Activated T-helper 1 cell treated with Interleukin-2 at 50 U/mL for 16 hours (primary cell): ENCODE measurements at places on chromosomes 3 and 15.

DNA sequence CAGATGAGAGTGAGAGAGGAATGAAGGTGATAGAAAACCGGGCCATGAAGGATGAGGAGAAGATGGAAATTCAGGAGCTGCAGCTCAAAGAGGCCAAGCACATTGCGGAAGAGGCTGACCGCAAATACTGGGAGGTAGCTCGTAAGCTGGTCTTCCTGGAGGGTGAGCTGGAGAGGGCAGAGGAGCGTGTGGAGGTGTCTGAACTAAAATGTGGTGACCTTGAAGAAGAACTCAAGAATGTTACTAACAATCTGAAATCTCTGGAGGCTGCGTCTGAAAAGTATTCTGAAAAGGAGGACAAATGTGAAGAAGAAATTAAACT lies 88.9 kb downstream of the EOMES start:
- DNase-seq: no peak

DNA sequence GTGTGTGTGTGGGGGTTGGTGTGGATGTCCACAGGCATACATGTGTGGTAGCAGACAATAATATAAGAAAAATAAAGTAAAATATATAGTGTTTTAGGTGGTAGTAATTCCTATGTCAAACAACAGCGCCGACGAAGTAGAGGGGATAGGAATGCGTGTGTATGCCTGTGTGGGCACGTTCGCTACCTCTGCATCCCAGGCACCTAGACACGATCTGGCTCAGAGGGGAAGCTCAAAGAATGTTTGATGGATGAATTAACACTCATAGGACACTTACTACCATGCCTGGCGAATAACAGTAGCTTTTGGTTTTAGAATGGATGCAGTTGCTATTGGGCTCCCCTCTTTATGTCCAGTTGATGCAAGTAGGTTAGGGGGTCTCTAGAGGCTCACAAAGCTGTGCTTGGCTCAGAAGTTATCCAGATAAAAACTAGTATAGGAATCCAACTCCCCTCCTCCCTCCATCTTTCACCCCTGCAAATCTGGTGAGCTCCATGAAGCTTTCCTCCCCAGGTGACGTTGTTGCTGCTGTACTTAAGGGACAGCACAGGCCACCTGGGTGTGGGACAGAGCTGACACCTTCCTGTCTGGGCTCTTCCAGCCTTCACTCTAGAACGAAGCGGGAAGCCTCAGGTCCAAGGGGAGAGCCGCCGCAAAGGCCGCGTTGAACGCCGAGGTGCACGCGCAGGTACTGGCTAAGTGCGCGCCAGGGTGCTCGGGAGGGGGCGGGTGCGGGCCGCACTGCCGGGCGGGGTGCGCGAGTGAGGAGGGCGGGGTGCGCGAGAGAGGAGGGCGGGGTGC lies 192.6 kb upstream of the LYSMD4 start:
- DNase-seq: peak; percentile 79

- DNase-seq: no peak
These were observed 597.8 kb downstream of the FGF12 start for GRCh38 chr3:192129586-192129985.

GRCh38 chr15:87793725-87794124 lies 462.8 kb downstream of the NTRK3 start:
- no peak for DNase-seq

DNA sequence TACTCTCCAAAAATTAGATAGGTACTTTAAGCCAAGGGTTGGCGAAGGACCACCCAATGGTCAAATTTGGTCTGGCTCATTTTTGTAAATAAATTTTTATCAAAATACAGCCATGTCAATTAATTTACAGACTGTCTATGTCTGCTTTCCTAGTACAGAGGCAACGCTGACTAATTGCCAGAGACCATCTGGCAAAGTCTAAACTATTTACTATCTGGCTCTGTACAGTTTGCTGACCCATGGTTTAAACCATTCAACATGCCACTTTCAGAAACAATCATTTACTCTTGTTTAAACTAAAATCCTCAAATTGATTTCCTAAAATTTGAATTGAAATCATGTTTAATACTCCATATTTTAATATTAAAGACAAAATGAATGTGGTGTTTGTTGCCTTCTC lies 25.9 kb downstream of the CBLB start:
- DNase-seq: no peak

DNA sequence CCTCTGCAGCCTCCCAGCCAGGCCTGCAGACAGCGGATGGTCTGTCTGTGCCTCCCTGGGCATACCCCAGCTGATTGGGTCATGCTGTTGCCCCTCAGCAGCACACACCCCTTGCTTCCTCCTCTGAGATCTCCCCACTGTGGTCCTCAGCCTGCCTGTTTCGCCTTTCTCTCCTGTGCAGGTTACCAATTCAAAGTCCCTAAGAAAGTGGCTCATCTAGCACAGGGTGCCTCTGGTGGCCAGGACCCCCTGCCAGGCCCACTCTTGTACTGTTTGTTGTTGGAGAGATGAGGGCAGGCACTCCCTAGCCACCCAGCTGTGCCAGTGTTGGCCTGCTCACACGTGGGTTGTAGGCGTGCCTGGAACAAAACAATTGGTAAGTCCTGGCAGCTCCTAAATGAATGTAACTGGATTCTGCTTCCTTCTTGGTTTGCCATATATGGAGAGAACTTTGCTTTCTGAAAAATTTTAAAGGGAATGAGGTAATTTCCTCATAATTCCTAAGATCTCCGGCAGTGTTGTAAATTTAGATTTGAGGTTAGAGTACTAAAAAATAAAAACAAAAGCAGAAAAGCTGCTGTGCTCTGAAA lies 213.2 kb upstream of the IL12A start:
- DNase-seq: no peak

DNA sequence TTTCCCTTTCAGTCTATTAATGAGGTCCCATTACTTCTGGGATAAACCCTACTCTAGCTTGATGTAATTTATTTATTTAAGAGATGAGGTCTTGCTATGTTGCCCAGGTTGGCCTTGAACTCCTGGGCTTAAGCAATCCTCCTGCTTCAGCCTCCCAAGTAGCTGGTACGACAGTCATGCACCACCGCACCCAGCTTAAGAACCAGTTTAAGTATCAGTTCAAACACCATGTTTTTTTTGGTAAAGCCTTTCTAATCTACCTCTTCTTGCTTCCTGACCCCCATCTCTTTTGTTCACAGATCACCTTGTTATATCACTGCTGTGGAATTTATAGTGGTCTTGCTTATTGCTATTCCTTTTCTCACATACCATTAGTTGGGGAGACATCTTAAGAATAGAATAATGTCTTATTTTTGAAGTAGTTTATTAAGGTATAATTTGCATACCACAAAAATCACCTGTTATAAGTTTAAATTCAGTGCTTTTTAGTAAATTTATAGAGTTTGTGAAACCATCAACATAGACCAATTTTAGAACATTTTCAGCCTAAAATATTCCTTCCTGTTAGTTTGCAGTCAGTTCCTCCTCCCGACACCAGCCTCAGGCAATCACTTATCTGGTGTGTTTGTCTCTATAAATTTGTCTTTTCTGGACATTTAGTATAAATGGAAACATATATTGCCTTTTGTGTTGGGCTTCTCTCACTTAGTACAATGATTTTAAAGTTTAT lies 257.9 kb downstream of the PDCD6IP start:
- DNase-seq: no peak

GRCh38 chr15:95615436-95615835 lies 715.1 kb upstream of the NR2F2 start:
- no peak for DNase-seq
